Dorsolateral prefrontal cortex (tissue), 122 donors: ENCODE measurements at places on chromosomes 16 and 17. TPM values are rescaled to one million over a fixed set of nuclear protein-coding genes. Genes with fewer than 3 reads are reported as not detected.

The MYH3 gene
- 3.8 TPM for total RNA-seq

The NOTUM gene
- total RNA-seq, result 0.75 TPM

The HIC1 gene
- 5.1 TPM for total RNA-seq

The MFAP4 gene
- total RNA-seq, result 7.9 TPM

The MYCBPAP gene
- total RNA-seq, result 4.0 TPM

The CHST5 gene
- total RNA-seq, result 4.4 TPM

The TUBG2 gene
- 94.1 TPM for total RNA-seq

The CASKIN1 gene
- 184 TPM for total RNA-seq
